AG20443 (cell line): ENCODE measurements at places on chromosomes 13 and 19.

- no peak for DNase-seq
Observed at GRCh38 chr13:80469105-80469852, 128.4 kb upstream of the SPRY2 start.

GRCh38 chr13:96172066-96172465 is 82.2 kb downstream of the HS6ST3 start:
- DNase-seq: no peak

GRCh38 chr19:47618771-47619170 is 9.8 kb downstream of the BICRA start:
- no peak for DNase-seq

- no peak for DNase-seq
Observed at GRCh38 chr13:75467040-75467728, 14.8 kb downstream of the TBC1D4 start.

DNA sequence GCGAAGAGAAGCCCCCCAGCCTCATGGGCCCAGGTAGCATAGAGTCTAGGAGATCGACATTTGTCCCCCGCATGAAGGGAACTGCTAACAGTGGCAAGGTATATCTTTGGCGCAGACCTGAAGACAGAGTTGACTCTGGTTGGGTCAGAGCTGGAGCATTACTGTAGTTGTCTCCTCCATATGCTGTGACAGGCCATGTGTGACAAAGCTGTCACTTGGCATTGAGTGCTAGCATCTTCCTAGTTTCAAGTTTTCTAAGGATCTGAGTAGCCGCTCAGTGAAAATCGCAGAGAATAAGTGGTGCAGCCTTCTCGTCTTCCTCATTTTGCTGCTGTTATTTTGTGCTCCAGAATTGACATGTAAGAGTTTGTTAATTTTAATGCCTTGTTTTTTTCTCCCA is 189.4 kb upstream of the RNF113B start:
- no peak for DNase-seq

- peak; percentile 84 for DNase-seq
Observed at GRCh38 chr13:50589651-50590054, 253.8 kb downstream of the DLEU7 start.

- no peak for DNase-seq
Observed at GRCh38 chr19:15294561-15294990, 37.8 kb downstream of the BRD4 start.

DNA sequence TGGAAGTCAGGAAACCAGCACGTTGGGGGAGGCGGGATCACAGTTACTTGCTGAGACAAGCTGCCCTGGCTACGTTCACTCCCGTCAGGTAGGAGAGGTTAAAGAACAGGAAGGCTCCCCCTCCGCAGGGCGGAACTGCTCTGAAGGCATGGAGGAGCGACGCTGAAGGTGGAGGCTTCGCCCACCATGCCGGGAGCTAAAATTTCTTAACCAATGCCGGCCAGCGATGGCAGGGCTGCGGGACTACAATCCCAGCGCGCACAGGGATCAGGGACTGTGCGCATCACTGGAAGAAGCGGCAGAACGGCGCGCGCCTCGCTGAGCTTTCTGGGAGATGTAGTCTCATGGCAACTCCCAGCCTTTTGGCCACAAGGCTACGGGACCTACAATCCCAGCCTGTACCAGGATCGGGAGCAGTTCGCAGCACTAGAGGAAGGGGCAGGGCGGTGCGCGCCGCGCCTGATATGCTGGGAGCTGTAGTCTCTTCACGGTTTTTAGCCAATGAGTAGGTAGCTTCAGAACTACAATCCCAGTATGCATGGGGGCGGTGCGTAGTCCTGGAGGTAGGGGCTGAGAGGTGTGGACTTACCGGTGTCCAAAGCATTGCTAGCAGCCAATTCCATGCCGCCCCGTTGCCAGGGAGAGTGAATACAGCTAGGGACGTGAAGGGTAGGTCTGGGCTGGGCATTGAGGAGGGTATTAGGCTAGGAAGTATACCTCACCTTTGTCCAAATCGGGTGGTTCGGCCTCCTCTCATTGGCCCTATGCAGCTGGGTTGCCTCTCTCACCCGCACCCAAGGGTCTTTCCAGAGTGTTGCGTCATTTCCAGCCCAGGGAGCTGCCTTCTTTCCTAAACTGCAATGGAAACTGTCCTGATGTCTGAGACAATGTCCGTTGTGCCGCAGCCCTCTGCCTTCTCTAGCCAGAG is 12.8 kb upstream of the ZNF682 start:
- peak; percentile 93 for DNase-seq

GRCh38 chr19:1861599-1862031 is 1.8 kb downstream of the KLF16 start:
- no peak for DNase-seq

DNA sequence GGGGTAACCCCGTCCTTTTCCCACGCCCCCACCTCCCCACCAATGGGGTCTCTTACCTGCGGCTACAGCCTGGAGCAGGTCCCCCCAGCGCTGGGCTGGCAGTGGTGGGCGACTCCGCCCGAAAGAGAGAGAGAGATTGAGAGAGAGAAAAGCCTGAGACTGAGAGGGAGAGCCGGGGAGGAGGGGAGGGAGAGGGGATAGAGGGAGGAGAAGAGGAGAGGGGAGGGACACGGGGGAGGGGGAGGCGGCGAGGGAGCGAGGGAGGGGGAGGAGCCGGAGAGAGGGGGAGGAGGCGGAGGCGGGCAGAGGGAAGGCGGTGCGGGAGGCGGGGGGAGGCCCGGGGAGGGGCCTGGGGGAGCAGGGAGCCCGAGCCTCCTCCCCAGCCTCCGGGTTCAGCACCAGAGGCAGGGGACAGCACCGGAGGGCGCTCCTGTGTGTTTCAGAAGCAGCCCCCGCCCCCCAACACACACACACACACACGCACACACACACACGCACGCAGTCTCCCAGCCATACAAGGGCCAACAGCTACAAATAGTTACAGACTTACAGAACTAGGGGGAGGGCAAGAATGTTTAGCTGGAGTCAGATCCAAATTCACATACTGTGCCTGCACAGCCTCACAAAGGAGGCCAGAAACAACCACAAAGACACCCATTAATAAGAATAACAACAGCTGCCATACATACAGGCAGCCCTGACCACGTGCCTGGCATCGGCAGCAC is at the start of gene SLC8A2:
Gene SLC8A2 (minus strand): TSS at position 161 of the 725 bp plus-strand sequence. CDS start 5,490 bp downstream, outside the sequence.
- DNase-seq: peak; percentile 84

DNA sequence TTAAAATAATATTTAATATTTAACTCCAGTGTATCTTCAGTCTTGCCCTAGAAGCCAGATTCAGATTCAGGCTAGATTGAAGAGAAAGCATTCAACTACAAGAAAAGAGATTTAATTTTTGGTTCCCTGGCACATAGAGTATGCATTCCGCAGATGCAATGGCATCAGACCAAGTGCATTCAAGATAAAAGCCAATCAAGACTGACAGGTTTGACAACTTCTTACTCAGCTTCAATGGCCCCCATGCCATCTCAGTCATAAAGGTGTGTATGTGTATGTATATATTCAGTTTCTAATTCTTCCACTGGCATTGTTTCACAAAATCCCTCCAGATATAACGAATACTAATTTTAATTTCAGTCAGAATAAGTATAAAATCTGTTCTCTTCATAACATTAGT is 650.8 kb upstream of the GPC6 start:
- no peak for DNase-seq
